ENCODE measurements at places on chromosomes 2 and 18.

DNA sequence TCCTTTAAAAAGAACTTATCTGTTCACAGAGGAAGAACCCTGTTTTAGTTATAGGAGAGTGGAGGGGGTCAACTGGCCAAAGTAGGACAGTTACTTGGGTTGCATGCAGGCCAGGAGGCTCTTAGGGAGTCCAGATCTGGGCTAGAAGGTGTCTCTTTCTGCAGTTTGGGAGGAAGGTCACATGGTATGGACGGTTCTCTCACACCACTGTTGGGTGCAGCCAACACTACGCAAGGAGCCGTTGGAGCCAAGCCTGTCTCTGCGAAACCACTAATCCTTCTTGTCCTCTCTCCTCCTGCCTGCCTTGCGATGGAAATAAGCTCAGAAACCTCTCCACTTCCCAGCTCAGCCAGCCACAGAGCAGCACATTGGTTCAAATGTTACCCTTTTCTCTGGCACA lies 105.9 kb upstream of the TGFA start:
- DNase-seq: no peak

- no peak for DNase-seq
Observed at GRCh38 chr2:237867465-237867864, 8.0 kb downstream of the RAMP1 start.

- no peak for DNase-seq
Observed at GRCh38 chr2:73022024-73022568, 49.4 kb downstream of the SFXN5 start.

GRCh38 chr18:45014047-45014501 lies 333.4 kb downstream of the SETBP1 start:
- no peak for DNase-seq

DNA sequence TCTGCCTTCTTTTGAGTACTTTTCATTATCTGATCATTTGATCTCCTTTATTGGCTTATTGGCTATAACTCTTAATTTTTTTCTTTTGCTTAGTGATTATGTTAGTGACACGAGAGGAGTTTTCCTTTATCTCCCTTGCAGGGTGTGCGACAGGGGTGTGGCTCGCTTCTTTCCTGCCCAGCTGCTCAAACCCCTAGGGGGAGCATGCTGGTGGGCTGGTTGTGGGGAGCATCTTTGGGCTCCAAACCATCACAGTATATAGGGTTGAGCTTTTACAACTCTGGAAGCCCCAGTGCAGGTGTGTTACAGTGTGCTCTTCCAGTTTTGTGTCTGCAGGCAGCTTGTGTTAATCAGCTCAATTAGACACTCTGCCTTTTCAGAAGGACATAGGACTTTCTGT lies 357.0 kb upstream of the TMEFF2 start:
- DNase-seq: no peak

- DNase-seq: peak; percentile 26
Observed at GRCh38 chr2:72924353-72925240, 7.3 kb downstream of the EMX1 start.

GRCh38 chr2:16713011-16713423 lies 47.4 kb upstream of the CYRIA start:
- DNase-seq: no peak

DNA sequence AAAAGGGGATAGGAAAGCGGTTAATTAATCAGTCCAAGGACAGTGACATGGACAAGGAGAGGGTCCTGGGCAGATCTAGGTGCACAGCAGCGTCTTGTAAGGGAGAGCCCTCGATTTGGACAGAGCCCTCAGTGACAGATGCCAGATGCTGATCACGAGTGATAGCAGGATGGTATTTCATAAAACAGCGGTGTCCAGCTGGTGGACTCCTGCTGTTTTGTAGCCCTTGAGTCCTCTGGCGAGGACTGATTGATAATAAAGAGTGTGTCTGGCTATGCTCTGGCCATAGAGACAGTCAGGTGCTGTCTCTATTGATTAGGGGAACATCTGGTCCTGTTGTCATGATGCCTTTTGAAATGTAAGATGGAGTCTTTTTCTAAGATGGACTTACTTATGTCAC lies 180.7 kb downstream of the NCK2 start:
- DNase-seq: no peak

- DNase-seq: no peak
Observed at GRCh38 chr18:13628211-13628610, 98.1 kb downstream of the FAM210A start.

- DNase-seq: no peak
Observed at GRCh38 chr2:75621228-75621627, 25.4 kb upstream of the MRPL19 start.

GRCh38 chr2:106607371-106607770 lies 120.2 kb downstream of the CD8B2 start:
- no peak for DNase-seq

- peak; percentile 10 for DNase-seq
Observed at GRCh38 chr2:158228943-158229508, 127.3 kb downstream of the UPP2 start.

GRCh38 chr18:48493434-48494230 lies 45.2 kb upstream of the CTIF start:
- no peak for DNase-seq

GRCh38 chr2:239826786-239827522 lies 198.2 kb downstream of the NDUFA10 start:
- DNase-seq: no peak

DNA sequence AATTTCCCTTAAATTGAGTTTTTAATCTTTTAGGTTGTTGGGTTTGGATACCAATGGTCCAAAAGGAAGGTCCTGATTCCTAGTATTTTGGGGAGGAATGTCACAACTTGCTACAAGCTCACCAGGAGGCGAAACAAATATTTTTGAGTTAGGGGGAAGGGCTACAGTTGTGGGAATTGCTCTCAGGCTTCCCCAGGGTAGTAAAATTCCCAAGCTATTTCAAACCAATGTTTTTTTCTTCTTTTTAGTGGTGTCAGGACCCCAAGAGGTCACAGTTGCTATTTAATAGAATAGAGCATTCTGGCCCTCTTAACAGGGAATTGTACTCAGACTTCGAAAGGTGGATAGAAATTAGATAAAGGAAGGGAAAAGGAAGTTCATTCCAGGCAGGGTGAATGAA lies 68.5 kb upstream of the ST3GAL5 start:
- no peak for DNase-seq

DNA sequence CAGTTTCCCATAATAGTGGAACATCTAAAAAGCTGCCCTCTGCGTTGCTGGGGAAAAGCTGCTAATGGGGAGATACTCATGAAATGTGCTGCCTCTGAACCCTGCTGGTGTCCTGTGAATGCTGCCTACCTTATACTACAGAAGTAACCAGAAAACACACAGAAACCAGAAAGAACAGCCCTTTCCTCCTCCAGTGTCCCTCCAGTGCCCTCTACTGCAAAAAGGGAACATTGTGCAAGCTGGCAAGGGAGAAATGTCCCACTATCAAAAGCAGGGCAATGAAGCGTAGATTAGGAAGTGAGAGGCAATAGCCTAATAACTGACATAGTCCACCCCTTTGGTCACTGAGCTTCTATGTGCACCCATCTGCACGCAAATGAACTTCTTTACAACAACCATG lies 162.7 kb upstream of the ETAA1 start:
- peak; percentile 34 for DNase-seq

DNA sequence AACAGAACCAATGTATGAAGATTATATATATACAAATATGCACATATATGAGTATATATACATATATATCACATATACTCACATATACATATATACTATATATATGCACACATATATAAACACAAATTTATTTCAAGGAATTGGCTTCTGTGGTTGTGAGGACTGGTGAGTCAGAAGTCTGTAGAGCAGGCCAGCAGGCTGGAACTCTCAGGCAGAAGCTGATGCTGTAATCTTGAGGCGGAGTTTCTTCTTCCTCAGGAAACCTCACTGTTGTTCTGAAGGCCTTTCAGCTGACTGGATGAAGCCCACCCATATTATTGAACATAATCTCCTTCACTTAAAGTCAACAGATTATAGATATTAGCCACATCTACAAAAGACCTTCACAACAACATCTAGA lies 143.9 kb upstream of the CREB1 start:
- peak; percentile 20 for DNase-seq

DNA sequence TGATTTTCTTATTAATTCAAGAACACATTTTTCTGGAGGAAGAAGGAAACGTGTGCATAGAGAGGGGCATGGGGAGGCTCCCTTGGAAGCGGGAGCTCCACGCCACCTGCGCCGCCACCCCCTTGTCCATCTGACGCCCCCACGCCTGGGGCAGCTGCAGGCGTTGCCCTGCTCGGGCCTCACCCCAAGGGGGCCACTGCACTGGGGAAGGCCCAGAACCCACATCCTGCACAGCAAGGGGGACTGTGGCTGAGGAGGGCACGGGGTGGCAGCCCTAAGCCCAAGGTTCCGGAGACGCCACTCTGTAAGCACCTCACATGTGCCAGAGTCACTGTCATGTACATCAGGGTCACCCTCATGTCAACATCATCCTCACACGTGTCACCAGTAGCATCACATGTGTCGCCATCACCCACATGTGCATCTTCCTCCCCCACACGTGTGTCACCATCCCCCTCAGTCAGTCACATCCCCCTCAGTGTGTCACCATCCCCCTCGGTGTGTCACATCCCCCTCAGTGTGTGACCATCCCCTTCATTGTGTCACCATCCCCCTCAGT lies 486.7 kb upstream of the SALL3 start:
- DNase-seq: no peak

DNA sequence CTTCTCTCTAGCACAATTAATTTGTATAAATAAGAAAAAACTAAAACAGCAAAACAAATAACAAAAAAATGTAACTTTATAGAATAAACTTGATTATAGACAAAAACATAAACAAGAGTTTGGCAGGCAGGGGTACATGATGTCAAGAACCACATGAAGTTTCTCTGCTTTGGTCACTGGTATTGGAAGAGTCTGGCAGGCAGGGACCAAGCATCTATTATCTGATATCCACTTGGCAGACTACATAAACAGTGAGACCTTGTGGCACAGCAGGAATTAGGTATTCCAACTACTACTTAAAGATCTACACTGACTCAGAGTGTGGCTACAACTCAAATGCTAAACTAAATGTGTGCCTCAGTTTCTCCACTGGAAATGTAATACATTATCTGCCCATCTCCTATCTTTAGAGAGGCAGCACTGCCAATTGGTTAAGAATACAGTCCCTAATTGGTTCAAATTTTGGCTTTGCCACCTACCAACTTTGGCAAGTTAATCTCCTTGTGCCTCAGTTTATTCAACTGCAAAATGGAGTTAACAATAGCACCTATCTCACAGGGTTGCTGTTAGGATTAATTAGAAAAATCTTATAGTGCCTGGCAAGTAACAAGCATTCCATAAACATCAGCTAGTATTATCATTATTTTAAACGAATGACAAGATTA lies 2.7 kb downstream of the MAP4K3 start:
- no peak for DNase-seq

- no peak for DNase-seq
Observed at GRCh38 chr2:16142383-16143361, 202.3 kb downstream of the MYCN start.

GRCh38 chr2:85908506-85908905 lies 19.7 kb upstream of the ST3GAL5 start:
- DNase-seq: no peak

GRCh38 chr2:10889651-10890215 lies 22.0 kb upstream of the KCNF1 start:
- no peak for DNase-seq

GRCh38 chr2:190318514-190318913 lies 1.1 kb downstream of the HIBCH start:
- DNase-seq: no peak

GRCh38 chr2:35973737-35974132 lies 381.8 kb upstream of the CRIM1 start:
- no peak for DNase-seq

DNA sequence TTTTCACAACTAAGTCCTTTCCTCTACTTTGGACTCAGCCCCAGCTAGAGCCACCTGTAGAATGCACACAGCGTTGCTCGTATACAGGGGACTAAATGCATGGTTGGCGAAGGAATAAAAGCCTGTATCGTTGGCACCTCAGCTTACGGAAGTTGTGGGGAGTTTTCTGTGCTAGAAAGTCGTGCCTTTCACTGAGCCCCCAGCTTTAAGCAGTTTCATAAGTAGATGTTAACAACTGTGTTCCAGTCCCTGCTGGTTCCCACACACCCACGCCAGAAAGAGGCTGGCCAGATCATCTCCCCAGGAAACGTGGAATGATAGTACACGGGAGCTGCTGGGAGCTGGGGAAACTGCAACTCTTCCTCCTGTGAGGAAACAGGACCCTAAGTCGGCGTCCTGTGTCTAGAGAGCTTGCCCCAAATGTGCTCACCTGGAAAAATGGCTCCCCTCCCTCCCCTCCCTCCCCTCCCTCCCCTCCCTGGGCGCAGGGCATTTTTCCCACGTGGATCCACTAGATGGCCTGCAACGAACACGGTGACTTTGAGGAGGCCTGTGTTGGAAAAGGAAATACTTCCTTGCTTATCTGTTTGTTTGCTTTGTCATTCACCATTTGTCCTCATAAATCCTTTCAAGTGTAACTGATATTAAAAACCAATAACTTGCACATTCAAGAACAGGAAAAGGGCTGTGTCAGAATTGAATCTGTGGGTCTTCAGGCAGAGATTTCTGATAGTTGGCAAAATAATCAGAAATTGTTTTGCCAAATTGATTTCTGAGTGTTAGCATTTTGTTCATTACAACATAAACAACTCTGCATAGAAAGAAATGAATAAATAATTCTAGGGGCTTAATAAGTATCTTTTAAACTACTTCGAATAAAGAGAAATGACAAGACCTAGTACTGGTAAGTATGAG lies 43.9 kb upstream of the RFX8 start:
- peak; percentile 54 for DNase-seq

- DNase-seq: no peak
Observed at GRCh38 chr2:224260372-224261020, 141.4 kb downstream of the FAM124B start.

- DNase-seq: no peak
Observed at GRCh38 chr18:76264876-76265250, 230.2 kb downstream of the ZNF516 start.

- DNase-seq: no peak
Observed at GRCh38 chr18:57128220-57128932, 18.5 kb upstream of the BOD1L2 start.

- DNase-seq: no peak
Observed at GRCh38 chr2:103295591-103295990, 533.8 kb downstream of the TMEM182 start.

DNA sequence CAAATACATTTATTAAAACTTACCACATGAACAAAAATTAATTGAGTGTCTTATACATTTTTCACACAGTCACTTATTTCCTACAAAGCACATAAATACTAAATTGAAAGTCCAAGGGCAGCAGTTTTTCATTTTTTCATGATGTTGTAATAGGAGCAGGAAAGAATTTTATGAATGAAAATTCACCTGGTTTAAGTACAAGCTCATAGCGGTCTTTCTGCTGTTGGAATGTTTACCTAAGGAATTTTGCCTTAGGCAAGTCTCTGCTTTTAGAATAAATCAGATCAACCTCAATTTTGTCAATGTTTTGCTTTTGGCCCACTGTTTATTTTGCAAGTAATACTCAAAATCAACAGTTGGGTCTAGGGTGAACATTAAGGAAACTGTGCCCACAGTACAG lies 40.0 kb downstream of the ETAA1 start:
- no peak for DNase-seq

GRCh38 chr18:64115881-64116280 lies 33.0 kb downstream of the LINC00305 start:
- no peak for DNase-seq

All from NB4 (cell line).